Smooth muscle cell of the brain vasculature (primary cell): ENCODE measurements at places on chromosomes 6 and 20.

DNA sequence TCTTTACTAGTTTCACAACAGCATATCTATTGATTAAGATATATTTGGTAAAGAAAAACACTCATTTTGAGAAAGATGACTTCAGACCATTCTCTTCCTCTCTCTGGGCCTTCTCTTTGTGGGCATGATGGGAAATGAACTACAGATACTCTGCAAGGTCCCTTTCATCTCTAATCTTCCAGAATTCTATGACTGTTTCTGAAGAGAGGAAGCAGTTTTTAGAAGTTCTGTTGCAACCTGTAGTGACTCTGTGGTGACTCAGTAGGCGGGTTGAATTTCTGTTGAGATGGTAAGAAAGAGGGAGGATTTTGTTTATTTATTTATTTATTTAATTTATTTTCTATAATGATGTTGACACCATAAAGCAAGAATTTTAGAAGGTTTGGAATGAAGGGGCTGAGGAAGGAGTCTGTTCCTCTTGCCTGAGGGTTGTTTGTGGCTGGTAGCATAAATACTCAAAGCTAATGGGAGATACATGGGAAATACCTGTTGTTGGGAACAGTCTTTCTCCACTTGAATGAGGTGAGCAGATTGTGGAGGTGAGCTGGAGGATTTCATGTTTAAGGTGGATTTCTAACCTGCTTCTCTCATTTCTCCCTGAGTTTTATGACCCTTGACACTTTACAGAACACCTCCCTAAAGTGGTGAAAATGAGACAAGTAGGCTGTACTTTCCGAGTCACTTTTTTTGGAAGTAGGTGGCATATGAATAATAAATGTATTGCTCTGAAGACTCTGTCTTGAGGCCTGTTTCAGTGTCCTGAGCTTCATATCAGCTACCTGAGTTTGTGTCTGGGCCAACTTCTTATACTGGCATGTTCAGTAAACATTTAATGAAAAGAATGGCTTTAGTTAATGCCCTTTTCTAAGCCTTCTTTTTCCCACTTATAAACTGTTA, 15.0 kb downstream of the ACSS2 start:
- no peak for DNase-seq

GRCh38 chr6:151661928-151662327, 145.6 kb upstream of the ESR1 start:
- no peak for DNase-seq

DNA sequence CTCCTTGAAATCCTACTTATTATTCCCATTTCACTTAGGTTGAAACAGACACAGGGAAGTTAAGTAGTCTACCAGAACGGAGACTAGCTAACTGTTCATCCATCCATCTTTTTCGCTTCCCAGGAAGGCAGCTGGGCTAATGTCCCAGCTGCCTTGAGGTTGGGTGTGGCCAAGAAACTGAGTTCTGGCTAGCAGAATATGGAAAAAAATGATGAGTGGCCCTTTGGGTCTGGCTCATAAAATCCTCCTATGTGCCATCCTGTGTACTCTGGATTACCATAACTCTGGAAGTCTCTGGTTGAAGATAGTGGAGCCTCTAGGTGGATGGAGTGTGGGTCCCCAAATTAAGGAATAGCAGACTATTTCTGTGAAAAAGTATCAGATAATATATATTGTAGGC, 206.2 kb downstream of the HIVEP2 start:
- DNase-seq: no peak

GRCh38 chr6:110784610-110784979, 30.7 kb downstream of the CDK19 start:
- no peak for DNase-seq

DNA sequence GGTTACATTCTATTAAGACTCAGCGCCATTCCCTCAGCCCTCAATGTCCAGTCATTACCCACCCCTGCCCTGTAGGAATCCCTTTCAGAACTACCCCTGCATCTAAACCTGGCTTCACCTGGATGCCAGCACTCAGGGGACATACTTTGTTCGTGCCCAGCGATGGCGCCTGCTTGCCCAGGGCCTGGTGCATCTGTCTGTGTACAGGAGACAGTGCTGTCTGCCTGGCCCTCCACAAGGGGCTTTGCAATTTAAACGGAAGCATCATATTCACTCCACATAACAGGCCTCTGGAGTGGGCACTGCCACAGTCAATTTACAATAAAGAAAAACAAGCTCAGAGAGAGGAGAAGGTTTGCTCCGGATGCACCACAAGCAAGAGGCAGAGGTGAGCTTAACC, 4.6 kb downstream of the RSPO4 start:
- no peak for DNase-seq

DNA sequence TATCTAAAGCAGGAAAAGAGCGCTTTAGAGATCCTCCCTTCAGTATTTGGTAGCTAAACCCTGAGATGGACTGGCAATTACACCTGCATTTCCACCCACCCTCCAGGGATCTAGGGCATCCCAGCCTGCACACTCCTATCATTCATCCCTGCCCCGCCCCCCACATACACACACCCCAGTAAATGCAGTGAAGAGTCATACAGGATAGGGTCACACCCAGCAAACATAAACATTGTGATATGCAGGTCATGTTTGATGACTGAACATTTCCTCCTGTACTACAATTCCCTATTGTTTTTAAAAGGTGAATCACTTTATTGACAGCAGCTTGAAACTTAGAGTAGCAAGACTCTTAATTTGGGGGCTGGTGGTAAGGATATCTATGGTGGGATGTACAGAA, 112.9 kb downstream of the FOXO3 start:
- no peak for DNase-seq

DNA sequence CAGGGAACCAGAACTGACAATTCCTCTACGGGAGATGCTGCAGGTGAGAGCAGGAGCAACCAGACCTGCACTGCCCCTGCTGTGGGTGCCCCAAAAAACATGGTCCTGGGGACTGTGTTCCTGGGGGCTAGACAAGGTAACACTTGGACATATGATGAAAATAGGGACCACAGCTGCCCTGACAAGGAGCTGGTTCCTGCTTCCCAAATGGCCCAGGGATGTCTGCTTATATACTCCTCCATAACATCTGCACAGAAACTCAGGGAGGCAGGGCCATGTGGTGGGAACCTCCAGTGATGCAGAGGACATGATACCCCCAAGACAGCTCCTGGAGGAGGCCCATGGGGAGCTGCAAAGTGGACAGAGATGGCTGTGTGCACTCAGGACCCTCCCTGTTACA, 19.8 kb downstream of the HLA-F start:
- no peak for DNase-seq

GRCh38 chr6:97205966-97206365, 77.0 kb downstream of the MMS22L start:
- no peak for DNase-seq

- peak; percentile 21 for DNase-seq
These were observed 30.1 kb downstream of the RIMS4 start for GRCh38 chr20:44780226-44780625.

- no peak for DNase-seq
These were observed 692.1 kb downstream of the HTR1B start for GRCh38 chr6:76771059-76771634.

DNA sequence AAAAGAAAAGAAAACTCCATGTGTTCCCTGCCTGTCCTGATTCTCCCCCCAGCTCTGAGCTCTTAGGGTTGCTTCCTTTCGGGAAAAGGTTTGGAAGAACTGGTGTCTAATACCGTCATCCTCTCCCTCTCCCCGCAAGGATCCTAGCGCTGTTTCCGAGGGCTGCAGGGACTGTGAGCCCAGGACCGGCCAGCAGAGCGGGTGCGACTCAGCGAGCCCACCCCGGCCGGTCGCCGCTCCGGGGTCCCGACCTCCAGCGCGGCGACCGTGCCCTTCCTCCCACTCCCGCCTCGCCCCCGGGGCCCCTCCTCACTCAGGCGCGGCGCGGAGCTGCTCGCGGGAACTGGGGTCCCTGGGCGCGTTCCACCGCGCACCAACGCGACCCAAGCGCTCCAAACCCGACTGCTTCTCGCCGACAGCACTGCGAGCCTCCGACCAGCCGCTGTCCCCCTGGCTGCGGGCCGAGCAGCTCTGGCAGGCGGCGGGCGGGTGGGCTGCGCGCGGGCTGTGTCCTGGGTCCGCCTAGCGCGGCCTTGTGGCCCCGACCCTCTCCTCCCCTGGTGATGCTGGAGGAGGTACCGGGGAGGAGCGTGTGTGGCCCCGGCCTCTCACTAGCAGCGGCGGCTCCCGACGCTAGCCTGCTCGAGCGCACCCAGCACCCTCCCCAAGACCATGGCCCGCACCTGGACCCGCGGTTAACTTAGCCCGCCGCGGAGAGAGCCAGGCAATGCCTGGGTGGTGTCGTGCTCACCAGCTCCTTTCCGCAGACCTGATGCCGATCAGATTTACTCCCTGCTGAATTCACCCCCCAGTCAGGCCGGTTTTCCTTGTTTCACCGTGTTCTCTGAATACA, at the start of gene PLA2G7:
Gene PLA2G7 (minus strand): TSS at position 509 of the 853 bp plus-strand sequence. CDS start 12,484 bp downstream, outside the sequence.
- DNase-seq: no peak

GRCh38 chr6:84667252-84668213, 96.9 kb downstream of the TBX18 start:
- DNase-seq: no peak

GRCh38 chr6:125025164-125025854, 63.1 kb downstream of the RNF217 start:
- DNase-seq: no peak

DNA sequence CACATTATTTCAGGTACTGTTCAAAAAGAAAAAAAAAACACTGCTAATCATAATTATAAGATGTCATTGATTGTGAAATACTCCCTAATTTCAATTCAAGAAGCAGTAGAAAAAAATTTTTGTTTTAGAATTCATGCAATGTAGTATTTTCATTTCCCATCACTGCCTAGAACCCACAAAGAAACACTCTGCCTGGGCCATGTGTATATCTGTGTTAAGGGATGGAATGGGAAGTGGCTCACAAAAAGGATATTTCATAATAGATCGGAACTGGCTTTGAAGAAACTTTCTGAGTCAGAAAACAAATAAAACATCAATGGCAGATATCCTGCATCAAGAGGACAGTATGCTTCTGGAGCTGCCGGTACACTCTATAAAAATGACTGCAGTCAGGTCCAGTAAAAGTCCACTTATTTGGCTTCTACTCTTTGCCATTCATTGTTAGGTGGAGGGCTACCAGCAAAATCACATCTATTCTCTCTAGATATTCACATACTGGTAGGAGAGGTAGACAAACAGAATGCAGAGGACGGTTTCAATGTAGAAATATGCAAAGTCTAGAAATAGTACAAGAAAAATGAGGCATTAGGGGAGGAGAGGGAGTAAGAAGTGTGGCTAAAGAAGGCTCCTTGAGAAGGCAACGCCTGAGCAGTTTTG, 135.0 kb upstream of the TNFAIP3 start:
- DNase-seq: no peak

- no peak for DNase-seq
These were observed 22.7 kb upstream of the SNTA1 start for GRCh38 chr20:33466303-33466646.

- DNase-seq: no peak
These were observed 104.2 kb downstream of the CDYL start for GRCh38 chr6:4880363-4880762.

- no peak for DNase-seq
These were observed 22.0 kb upstream of the FRMD1 start for GRCh38 chr6:168100803-168101589.

GRCh38 chr20:12237772-12238171, 320.1 kb downstream of the BTBD3 start:
- DNase-seq: no peak

GRCh38 chr6:85115876-85116275, 334.0 kb upstream of the NT5E start:
- no peak for DNase-seq

DNA sequence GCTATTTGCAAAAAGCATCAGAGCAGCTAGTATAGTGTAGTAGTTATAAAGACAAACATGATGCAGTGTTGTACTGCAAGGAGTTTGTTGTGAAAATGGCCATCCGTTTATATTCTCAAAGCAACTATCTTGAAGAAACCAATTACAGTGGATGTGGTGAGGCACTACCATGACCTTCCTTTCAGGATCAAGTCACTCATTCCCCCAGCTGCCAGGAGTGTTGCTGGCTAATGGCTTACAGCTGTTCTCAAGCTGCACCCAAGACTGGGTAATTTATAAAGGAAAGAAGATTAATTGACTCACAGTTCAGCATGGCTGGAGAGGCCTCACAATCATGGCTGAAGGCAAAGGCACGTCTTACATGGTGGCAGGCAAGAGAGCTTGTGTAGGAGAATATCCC, 29.0 kb downstream of the ADGRF4 start:
- DNase-seq: no peak

- no peak for DNase-seq
These were observed 159.9 kb downstream of the ASCC3 start for GRCh38 chr6:100721256-100721655.

DNA sequence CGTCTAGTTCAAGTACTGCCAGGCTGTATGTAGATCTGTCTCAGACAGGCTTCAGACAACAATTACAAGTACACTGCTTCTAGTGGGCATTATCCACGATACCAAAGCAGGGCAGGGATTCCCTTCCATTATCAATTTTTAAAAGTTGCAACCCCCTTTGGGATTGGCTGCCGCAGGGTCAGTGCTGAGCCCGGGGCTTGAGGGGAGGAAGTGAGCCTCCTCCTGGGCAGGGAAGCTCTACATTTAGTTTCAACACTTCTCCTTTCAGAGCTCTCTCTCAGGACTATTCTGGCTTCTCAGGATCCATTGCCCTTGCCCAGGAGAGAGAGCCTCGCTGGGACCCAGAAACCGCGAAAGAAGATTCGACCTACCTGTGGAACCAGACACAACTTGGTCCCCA, 1.5 kb downstream of the HTR1B start:
- DNase-seq: no peak

- peak; percentile 20 for DNase-seq
These were observed 23.8 kb upstream of the FAM217A start for GRCh38 chr6:4102687-4103244.

GRCh38 chr6:56145616-56146015, 101.8 kb downstream of the COL21A1 start:
- DNase-seq: no peak

GRCh38 chr6:32947552-32948465, 5.1 kb downstream of the HLA-DMA start:
- no peak for DNase-seq

DNA sequence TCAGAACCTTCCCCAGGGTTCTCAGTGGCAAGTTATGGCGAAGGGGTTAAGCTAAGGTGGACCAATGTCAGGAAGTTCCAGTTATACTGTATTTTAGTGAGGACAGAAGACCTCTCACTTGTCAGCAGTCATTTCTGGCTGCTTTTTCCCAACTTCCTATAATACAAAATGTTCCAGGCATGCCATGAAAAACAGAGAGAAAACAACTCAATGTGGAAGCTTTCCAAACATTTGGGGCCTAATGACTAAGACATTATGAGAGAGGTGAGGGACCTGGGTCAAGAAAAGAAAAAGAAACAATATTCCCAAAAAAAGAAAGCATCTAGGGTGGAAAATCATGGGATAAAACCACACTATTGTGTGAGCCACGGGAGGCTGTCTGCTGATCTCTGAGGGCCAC, 99.9 kb upstream of the MAP3K4 start:
- DNase-seq: no peak

- no peak for DNase-seq
These were observed 58.6 kb downstream of the LIN28B start for GRCh38 chr6:105015482-105015881.

- DNase-seq: no peak
These were observed 51.3 kb upstream of the GLP1R start for GRCh38 chr6:38997128-38997761.

GRCh38 chr6:138146544-138146943, 15.2 kb upstream of the ARFGEF3 start:
- DNase-seq: no peak

- DNase-seq: no peak
These were observed 15.3 kb upstream of the CDH22 start for GRCh38 chr20:46323557-46323956.
